ENCODE measurements at places on chromosomes 6 and 20.

DNA sequence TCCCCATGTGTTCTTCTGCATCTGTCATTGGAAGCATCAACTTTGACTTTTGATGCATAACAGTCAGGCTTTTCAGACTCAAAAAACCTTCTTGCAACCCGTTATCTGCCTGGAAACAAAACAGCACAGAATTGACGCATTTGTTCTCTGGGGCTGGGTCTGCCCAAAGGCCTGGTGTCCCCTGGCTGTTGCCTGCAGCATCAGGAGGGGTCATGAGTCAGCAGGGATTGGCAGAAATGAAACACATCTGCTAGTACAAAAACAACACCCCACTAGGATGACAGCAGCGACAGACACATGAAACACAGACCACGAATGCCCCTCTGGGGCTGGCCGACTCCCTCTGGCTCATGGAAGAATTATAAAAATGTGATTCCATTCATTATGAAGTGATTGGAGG lies 157.6 kb upstream of the INSM1 start:
- DNase-seq = no peak

GRCh38 chr6:44678252-44678935 lies 290.9 kb downstream of the CDC5L start:
- no peak for DNase-seq

DNA sequence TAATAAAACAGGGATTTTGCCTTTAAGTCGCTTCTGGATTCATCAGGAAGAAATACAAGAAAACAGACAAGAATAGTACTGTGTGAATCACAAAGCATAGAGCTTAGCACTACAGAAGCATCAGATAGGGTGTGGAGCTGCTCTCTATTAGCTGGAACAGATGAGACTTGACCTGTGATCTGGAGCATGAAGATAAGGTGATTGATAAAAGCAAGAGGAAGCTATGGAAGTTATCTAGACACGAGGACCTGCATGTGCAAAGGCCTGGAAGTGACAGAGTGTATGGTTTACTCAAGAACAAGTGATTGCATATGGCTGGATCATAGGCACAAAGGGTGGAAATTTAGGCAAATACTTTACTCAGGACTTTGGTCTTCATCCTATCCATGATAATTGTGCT lies 112.9 kb upstream of the MLIP start:
- DNase-seq = no peak

DNA sequence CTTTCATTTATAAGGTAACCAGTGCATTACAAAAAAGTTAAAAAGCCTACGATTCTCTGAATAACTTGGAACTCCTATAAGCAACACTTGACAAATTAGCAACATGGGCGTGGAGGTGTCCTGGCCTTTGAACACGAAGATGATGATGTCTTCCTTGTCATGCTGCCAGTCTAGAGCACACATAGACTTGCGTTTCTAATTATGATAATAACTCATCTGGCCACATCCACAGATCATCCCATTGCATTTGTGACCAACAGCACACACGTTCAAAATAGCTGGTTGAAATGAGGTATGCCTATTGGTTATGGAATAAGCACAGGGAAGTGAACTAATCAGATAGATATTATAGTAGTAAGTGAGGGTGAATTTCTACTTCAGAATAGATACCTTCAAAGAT lies 608.9 kb downstream of the PRKN start:
- no peak for DNase-seq

GRCh38 chr6:39995633-39996032 lies 61.4 kb upstream of the MOCS1 start:
- no peak for DNase-seq

GRCh38 chr6:75281653-75282052 lies 2.9 kb downstream of the TMEM30A start:
- no peak for DNase-seq

DNA sequence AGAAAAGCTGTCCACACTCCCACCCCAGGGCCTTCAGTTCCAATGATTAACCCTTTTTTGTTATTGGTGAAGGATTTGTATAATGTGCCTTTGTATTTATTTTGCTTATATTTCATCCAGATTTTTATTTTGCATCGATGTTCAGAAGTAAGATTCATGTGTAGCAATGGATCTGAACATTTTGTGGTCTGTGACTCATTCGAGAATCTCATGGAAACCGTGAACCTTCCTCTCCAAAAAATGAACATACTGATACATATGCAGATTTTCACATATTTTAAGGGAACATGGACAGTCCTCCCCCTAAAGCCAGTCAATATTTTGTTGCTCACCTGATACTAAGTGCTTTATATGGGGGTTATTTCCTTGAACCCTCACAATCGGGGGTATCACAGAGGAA lies 421.8 kb upstream of the SOX4 start:
- no peak for DNase-seq

GRCh38 chr20:2900845-2901592 lies 27.7 kb downstream of the PTPRA start:
- DNase-seq = no peak

- DNase-seq = no peak
Observed at GRCh38 chr6:156396068-156396771, 381.0 kb upstream of the ARID1B start.

DNA sequence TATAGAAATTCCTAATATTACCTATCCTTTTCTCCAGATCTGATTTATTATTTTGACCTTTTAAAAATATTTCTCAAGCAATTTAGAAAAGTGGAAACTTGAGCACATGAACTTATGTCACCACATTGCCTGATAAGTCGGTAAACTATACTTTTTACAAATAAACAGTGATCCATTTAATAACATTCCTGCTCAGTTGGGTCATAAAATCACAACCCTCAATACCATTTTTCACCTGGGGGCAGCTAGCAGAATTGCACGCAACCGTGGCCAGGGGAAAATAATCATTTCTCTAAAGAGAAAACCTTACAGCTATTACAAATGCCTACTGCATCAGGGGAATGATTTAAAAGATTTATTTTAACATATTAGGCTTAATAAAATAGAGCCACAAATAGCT lies 614.5 kb downstream of the PHF3 start:
- no peak for DNase-seq

GRCh38 chr20:63473555-63474449 lies 1.3 kb upstream of the KCNQ2 start:
- no peak for DNase-seq

GRCh38 chr20:59832406-59833363 lies 100.8 kb downstream of the SYCP2 start:
- no peak for DNase-seq

- no peak for DNase-seq
Observed at GRCh38 chr20:49858076-49858585, 45.5 kb downstream of the SLC9A8 start.

- no peak for DNase-seq
Observed at GRCh38 chr6:91298543-91299145, 711.8 kb upstream of the MAP3K7 start.

- DNase-seq = no peak
Observed at GRCh38 chr6:69106511-69106910, 471.4 kb downstream of the ADGRB3 start.

- DNase-seq = no peak
Observed at GRCh38 chr6:132490478-132491204, 22.3 kb downstream of the STX7 start.

GRCh38 chr6:27558028-27558724 lies 85.3 kb upstream of the ZNF184 start:
- no peak for DNase-seq

DNA sequence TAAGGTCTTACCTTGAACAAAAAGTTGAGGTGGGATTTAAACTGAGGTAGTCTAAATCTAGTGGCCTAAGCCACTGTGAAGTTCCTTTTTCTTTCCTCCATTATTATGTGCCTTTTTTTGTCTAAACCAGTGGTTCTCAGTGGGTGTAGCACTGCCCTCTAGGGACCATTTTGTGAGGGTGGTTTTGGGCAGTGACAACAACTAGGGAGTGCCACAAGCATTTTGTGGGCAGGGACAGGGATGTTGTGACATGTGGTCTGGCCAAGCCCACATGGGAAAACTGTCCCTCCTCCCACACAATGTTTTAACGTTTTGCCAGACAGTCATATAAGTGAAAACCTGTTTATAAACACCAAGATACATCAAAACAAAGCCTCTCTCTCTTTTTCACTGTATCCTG lies 899.4 kb upstream of the FLRT3 start:
- no peak for DNase-seq

- no peak for DNase-seq
Observed at GRCh38 chr6:13117570-13117969, 210.8 kb downstream of the TBC1D7 start.

DNA sequence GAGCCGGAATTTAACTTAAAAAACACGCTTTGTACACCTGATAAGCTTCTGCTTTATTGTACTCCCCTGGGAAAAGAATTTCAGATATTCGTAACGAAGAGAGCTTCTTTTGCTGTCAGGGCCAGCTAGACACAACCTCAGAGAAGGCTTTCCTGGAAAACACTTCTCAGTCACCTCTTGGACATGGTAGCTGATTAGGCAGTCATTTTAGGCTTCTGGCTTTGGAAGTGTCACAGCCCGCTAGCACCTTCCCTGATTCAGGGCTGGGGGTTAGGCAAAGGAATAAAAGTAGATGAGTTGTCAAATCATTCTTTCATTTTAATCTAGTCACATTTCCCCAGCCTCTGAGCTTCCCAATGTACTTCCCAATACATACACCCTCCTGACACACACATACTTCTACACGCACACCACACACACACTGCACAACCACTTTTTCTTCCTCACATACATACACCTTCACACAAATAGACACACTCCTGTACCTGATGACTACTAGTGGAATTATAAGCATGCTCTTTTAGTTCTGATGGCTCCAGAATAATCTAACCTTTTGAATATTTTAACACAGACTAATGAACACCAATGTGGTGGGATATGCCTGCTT lies 34.9 kb upstream of the TINAG start:
- DNase-seq = no peak

DNA sequence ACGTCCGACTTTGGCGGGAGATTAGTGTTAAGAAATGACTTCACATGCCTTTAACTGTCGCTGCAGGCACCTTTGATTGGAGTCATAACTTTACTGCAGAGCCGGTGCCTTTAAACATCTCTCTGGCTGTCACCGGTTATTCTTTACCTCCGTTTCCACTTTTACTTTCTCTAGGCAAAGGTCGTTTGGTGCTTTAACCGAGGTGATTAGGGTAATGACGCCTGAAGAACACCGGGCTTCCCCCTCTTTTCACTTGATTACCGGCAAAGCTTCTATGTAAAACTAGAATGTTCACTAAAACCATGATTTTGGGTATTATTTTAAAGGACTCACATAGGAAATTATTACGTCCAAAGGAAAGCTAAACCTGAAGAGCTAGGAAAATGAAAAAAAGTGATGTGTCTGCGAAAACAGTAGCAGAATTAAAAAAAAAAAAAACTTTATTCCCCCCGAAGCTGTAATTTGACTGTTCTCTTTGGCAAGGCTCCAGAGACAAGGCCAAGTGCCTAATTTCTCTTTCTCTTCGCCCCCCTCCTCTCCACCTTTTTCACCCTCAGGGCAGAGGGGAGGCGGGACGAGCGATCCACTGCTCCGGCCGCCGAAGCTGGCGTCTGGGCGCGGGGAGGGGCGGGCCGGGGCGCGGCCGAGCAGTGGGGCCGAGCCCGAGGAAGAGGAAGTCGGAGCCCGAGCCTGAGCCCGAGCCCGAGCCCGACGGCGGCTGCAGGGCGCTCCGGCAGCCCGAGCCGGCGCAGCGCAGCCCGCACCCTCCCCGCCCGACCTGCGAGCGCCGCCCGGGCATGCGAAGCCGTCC lies at the start of gene PLEKHG1:
Gene PLEKHG1 (plus strand): TSS at position 687 of the 811 bp plus-strand sequence. CDS start 133,797 bp downstream, outside the sequence.
- DNase-seq = no peak

- DNase-seq = no peak
Observed at GRCh38 chr20:53163486-53163885, 191.3 kb downstream of the TSHZ2 start.

DNA sequence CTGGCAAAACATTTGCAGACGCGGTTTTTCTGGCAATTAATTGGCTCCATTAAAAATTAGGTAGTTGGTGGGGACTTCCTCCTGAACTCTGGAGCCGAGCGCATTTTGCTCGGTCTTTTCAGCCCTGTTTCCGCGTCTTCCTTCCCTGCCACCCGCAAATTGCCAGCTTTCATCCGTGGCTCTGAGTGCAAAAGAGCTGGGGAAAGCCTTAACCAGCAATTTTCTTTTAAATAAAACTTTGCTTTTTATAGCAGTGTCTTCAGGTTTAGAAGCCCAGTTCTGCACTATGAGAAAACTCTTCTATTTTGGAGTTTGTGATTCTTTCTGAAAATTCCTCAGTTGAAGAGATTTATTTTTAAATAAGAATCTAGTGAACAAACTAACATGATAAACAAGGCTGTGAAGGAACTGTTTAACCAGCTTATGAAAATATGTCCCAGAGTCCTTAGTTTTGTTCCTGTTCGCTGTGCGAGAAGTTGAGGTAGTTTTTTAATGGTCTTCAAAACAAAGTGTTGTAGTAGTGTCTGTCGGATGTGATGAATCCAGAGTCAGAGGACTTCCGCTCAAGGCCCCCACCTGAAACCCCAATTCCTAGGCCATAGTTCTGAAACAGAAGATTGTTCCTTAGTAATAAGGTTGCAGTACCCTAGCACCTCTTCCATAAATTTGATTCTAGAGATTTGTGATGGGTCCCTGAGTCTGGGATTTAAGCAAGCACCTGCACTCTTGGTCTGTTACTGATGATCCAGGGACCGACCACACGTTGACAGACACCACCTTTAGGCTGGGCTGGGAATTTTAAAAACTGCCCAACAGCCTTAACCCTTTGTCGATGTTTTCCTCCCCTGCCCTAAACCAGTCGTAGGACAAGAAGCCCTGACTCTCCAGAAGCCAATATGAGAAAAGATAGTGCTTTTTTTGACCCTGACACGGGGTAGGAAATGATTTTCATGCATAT lies 950 bp downstream of the KCTD20 start:
- DNase-seq = no peak

DNA sequence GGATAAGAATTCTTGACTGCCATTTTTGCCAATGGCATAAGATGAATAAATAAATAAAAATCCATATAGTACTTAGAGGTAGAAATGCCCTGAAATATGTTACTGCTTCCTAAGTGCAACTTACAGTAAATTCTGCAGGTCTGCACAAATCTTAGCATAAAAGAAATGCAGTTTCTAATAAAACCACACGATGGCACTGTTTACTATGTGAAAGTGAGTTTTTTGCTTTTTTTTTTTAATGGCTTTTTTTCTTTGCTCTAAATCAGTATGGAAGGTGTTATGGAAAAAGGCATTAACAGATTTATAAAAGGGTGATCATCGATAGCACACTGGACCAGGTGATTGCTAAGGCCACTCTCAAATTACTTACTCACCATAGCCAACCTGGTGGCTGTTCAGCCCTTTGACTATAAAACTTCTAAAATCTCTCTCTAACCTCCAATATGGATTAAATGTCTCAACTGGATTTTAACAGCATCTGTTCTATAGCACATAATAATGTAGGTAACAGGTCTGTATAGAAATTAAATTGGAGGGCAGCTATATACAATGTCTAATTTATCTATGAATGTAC lies 45.8 kb downstream of the AHI1 start:
- DNase-seq = no peak

GRCh38 chr6:148530394-148530953 lies 187.8 kb downstream of the SASH1 start:
- no peak for DNase-seq

- no peak for DNase-seq
Observed at GRCh38 chr6:9610620-9611415, 804.1 kb downstream of the TFAP2A start.
